ENCODE measurements at places on chromosomes 6 and 20. TPM values are rescaled to one million over a fixed set of nuclear protein-coding genes. Genes with fewer than 3 reads are reported as not detected.

The PAK5 gene
- not detected for total RNA-seq

The ENPP3 gene
- not detected for total RNA-seq

The KHDC1 gene
- 4.5 TPM for total RNA-seq

The TCF21 gene
- 0.08 TPM for total RNA-seq

Measured in A549 treated with CORT108297 at 1 μM for 4 hours (cell line).